ENCODE measurements at places on chromosomes 4 and X.
A peak's percentile ranks its signal among the peaks of the same experiment; 100 is the strongest.

DNA sequence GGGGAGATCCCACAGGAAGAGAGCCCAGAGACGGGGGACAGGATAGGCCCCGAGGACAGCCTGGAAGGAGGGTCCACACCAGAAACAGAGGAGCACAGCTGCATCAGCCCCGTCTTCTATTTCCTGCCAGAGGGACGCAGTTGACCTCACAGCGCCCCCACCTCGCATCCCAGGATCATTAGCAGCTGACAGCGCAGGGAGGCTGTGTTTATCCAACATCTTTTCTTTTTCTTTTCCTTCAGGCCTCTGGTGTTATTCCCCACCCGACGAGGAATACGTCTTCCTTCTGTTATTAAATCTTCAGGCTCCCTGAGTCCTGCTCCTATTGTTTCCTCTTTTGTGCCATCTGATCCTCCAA, 75.4 kb downstream of the DCHS2 start:
- DNase-seq, result peak; percentile 8

DNA sequence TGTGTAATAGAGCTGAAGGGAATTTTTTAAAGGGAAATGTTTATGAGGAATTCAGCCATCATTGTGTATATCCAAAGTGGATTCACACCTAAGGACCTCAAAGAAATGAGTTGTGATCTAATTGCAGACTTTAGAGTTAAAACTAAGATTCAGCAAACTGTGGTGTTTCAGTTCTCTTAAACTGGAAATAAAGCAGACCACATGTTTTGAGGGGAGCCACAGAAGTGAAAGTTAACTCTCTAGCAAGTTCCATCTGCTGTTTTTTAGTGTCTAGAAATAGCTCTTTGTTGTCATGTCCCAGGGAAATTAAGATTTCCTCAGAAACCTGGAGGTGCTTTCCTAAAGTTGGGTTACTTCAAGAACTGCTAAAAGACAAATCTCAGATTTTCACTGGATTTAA, 97.3 kb upstream of the DDX3X start:
- DNase-seq, result no peak

GRCh38 chr4:2291705-2292645, 30.1 kb upstream of the MXD4 start:
- DNase-seq, result no peak

GRCh38 chrX:113728937-113729336, 854.9 kb upstream of the HTR2C start:
- DNase-seq, result no peak

DNA sequence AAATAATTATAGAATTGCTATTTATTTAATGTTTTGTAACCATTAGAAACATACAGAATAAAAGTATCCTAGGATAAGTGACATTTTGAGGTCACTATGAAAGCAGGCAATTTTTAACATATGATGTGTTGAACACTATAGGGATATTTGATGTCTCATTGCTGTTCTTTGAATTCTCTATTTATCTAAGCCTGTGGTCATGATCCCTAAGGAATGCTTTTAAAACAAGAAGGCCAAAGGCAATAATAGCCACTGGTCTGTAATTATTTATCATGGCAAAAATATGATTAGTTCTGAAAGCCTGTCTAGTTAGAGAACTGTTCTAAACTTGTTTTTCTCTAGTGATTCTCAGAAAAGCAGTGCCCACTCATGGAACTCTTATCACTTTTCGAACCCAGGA, 186.6 kb downstream of the RPA4 start:
- DNase-seq, result no peak

- DNase-seq, result no peak
Measured at GRCh38 chr4:113978561-113979147, 793 bp downstream of the ARSJ start.

GRCh38 chr4:79913581-79913980, 159.4 kb downstream of the ANTXR2 start:
- DNase-seq, result no peak

GRCh38 chr4:145907812-145908211, 30.8 kb downstream of the ZNF827 start:
- DNase-seq, result no peak

DNA sequence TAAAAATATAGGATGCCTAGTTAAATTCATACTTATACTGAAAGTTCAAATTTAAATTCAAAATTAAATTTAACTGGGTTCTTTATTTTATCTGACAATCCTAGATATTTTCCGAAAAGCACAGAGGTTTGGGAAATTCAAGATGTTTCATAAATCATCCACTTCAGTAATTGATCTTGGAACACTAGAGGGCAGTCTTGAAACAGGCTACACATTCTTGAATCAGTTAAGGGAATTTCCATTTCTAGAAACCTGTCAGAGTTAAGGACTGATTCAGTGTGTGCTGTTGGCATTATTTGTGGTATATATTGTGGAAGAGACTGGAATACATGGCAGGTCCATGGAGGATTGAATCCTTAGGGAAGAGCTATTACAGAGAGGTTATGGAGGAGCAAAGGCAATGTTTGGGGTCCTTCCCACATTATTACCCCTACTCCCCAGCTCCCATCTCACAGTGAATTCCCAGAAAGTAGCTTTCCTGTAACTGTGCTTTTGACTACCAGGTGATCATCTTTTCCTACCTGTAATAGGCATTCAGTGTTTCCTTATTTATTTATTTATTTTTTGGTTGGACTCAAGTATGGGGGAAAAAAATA, 92.9 kb downstream of the EGF start:
- peak; percentile 62 for DNase-seq

DNA sequence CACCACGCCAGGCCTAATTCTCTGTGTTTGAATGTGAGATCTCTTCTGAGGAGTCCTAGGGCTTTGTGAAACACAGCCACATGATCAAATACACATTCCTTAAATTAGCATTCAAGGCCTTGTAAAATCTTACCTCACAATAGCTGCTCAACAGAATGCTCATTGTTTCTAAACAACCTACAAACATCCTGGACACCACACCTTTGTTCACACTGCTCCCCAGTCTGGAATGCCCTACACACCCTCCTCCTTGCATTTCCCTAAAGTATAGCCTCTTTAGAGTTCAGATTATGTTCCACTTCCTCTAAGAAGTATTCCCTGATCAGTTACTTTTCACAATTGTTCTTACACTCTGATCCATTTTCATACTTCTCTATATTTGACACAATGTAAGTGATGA, 110.6 kb downstream of the AGTR2 start:
- DNase-seq, result no peak

DNA sequence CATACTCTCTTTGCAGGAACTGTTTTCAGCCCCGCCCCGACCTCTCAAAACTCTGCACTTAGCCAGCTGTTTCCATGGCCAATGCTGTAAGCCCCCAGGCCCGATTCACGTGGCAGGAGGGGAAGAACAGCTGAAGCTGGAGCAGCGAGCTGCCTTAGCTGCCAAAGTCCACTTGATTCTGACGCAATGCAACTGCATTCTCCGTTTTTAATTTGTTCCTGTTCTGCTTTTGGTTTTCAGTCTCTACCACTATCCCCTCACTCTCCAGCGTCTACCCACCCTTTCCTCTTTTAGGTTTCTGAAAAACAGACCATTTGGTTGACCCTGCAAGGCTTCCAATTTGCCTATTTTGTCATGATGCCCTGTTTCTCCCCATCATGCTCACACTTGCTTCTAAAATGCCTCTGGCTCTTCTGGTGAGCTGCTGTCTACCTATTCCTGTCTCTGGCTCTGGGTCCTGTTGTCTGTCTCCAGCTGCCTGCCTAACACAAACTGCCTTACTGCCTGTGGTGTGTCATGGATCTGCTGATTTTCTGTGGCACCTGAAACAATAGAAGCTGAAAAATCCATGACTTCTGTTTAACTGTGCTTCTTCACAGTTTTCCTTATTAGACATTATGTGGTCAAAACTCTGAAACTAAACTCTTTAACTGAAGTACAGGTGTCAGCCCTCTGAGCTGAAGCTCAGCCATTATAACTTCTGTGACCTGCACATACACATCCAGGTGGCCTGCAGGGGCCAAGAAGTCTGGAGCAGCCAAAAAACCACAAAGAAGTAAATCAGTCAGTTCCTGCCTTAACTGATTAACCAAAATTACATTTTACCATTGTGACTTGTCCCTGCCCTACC, 160.5 kb upstream of the AGTR2 start:
- DNase-seq, result no peak

- DNase-seq, result no peak
Measured at GRCh38 chrX:114619874-114620273, 36.0 kb downstream of the HTR2C start.

DNA sequence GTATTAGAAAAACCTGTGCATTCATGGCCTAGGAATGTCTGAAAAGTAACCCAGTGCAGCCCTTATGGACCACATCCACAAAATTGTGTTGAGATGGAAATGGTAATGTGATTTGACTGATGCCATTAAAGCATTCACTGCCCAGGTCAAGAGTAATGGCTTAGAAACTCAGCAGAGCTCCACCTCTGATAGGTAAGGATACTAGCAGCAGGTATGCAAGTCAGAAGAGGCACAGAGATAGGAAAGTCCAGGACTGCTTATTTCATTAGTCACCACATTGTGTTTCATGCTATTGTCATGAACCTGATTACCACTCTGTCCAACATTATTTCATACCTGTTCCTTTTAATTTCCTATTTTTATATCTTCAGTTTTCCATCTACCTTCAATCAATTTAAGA, 2042.2 kb downstream of the ARAP2 start:
- no peak for DNase-seq

- DNase-seq, result no peak
Measured at GRCh38 chr4:120857312-120857711, 65.2 kb downstream of the PRDM5 start.

DNA sequence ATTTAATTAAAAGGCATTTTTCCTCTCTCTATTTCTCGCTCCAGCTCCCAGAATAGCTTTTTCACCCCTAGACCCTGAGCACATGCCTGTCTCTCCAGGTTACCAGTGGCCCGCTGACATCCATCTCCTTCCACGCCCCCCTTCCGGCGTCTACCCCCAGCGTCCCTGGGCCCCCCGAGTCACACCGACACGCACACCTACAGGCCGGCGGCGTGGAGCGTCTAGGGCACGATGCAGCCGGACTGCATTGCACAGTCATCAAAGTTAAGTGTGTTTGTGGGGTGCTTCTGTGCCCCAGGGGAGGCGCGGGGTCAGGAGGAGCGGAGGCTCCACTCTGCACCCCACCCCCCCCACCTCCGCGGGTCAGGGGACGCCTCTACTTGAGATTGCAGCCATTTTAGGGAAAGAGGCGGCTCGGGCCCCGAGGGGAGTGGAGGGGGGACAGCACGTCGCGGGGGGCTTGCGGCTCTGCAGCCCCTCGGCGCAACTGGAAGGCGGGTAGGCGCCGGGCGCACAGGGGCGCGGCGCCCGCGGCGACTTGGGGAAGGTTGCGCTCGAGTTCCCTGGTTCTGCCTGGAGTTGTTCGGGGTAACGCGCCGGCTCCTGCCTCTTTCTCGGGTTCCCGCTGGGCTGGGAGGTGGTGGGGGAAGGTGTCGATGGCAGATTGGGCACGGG, 112.7 kb downstream of the DHX15 start:
- no peak for DNase-seq

DNA sequence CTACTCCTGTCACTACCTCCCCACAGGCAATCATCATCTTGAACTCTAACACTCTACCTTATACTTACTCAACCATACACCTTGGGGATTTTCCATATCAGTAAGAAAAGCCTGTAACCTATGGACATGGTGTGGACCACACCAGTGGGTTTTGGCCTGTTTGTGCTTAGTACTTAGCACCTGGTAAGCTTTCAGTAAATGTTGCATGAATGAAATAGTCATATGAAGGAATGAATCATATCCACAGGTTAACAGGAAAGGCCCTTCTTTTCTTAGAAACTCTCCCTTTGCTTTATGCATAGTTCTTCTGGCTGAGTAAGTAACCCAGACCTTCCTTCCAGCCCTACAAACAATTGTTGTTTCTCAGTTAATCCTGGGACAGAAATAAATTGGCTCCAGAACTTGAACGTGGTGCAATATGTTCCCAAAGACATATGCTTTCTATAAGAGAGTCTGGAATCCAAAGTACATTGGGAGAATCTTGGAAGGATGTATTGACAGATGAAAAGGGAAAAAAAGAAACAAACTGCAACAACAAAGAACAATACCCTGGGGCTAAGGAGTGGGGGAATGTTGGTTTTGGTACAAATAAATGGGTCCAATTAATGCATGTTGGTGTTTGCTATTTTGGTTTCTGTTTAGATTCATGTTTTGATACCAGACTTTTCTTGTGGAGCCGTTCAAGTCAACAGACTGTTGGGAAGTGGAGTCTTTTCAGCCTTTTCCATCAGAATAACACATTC, 27.8 kb downstream of the RASL11B start:
- DNase-seq, result no peak

DNA sequence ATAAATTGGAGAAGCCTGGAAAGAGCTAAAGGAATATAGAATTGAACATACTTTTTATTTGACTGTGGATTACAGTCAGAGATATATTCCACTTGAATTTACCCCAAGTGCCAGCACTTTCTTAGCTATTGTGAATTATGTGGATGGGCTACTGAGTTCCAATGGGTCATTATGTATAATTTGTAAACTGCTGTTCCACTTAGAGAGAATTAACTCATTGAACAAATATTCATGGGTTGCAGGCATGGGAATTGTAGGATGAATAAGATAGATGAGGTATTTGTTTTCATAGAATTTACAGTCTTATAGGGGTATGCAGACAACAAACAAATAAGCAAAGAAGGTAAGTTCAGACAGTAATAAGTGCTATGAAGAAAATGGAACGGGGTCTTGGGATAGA, 195.7 kb downstream of the SHROOM3 start:
- DNase-seq, result no peak

DNA sequence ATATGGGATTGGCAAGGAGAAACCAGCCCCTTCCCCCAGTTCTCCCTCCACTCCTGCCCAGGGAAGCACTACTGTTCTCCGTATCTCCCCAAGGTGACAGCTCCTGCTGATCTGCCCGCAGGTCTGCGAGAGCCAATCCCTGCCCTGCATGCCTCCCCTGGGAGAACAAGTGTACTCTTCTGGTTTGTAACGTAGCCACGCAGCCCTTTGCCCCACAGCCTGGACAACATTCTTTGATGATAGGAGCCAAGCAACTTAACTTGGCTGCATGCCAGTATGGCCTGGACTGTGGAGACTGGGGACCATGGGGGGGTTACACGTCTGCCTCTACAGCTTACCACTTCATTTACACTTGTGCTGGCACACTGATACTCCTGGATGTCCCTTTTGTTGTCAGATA, 2.0 kb downstream of the STBD1 start:
- no peak for DNase-seq

GRCh38 chr4:168279556-168279955, 39.0 kb downstream of the DDX60 start:
- DNase-seq, result no peak

DNA sequence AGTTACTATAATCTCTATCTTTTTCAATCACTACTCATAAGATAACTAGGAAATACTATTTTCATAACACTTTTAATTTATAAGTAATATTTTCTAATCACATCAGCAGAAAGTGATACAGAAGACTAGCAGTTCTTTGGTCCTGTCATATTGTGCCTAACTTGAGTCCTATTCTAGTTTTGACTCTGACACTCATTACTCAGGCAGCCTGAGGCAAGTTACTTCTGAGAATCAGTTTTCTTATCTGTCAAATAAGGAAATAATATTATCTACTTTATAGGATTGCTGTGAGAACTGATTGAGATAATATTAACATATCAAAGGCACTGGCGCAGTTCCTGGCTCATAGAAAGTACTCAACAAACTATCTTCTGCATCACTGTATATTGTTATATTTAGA, 17.8 kb downstream of the PITX2 start:
- no peak for DNase-seq

GRCh38 chr4:119080721-119081541, 54.7 kb upstream of the MYOZ2 start:
- no peak for DNase-seq
